Muscle of leg (tissue), 16 donors: ENCODE measurements at places on chromosomes 6 and 20. TPM values are rescaled to one million over a fixed set of nuclear protein-coding genes. Genes with fewer than 3 reads are reported as not detected.
A peak's percentile ranks its signal among the peaks of the same experiment; 100 is the strongest.

DNA sequence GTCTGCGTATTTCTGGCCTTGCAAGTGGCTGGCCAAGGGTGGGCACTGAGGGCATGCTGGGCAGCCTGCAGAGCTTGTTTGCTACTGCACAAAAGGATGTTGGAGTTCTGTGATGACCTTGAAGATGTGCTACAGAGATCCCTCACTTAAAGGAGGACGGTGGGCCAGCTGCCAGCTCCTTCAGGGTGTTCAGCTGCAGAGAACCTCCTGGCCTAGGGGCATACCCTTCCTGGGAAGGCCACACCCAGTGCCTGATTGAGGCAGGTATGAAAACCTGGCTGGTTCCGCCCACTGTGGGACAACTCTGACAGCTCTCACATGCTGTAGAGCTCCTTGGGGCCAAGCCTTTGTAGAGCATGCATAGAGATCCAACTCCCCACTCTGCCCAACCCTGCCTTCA lies 3.0 kb upstream of the KCNK17 start:
- no peak for DNase-seq

- no peak for DNase-seq
These were observed 157.0 kb downstream of the SOX4 start for GRCh38 chr6:21750575-21750974.

- peak; percentile 89 for DNase-seq
These were observed 78.7 kb downstream of the SGK1 start for GRCh38 chr6:134238960-134239795.

DNA sequence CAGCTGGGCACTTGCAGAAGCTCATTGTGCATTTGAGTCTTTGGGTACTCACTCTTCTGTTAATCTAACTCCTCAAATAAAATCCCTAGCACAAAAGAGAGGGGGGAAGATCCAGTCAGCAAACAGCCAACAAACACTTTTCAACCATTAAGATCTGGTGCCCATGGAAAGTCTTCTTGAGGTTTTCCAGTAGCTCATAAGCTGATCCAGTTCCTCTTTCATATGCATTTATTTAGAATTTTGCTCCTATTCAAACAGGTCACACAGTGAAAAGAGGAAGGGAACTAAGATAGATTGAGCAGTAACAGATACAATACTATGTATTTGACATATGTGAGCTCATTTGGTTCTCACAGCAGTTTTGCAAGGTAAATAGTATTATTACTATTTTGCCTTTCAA lies 38.6 kb downstream of the HLA-DPB1 start:
- DNase-seq: peak; percentile 50

The BCAS1 gene
- polyA plus RNA-seq: 11.4 TPM

DNA sequence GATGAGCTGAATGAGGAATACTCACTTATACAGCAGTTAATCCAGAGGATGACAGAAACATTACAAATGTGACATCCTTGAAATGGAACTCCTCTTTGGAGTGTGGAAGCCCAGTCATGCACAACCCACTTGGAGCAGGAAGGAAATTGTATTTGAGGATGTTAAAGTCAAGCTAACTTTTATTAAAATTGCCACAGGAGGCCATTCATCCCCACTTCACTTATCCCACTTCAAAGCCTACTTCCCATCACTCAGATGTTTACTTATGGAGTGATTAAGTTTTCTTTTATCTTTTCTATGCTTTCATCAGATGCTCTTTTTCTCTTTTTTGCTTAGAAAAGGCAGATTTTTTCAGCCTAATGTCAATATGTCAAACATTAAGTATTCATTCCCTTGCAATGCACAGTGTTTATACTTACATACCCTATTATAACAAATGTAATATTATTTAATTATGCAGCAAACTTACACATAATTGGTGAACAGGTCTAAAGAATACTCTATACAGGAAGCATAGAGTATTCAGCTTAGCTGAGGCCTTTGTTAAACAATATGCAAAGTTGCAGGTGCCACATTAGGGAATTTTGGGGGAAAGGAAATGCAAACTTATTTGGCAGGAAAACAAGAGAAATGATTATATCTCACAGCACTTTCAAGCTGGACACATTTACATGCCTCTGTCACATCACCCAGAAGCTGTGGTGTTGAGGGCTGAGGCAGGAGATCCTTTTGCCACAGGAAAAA lies 148.9 kb downstream of the KHDC1L start:
- DNase-seq: no peak

GRCh38 chr6:85714893-85715530 lies 72.3 kb upstream of the SYNCRIP start:
- no peak for DNase-seq

GRCh38 chr6:45366534-45366933 lies 11.2 kb downstream of the SUPT3H start:
- DNase-seq: no peak

The CST5 gene
- polyA plus RNA-seq: not detected

GRCh38 chr6:121297694-121298093 lies 36.6 kb downstream of the TBC1D32 start:
- no peak for DNase-seq
